ENCODE measurements at places on chromosomes 3 and 15.

- no peak for DNase-seq
Observed at GRCh38 chr3:46395766-46396530, 10.9 kb downstream of the CCR5AS start.

DNA sequence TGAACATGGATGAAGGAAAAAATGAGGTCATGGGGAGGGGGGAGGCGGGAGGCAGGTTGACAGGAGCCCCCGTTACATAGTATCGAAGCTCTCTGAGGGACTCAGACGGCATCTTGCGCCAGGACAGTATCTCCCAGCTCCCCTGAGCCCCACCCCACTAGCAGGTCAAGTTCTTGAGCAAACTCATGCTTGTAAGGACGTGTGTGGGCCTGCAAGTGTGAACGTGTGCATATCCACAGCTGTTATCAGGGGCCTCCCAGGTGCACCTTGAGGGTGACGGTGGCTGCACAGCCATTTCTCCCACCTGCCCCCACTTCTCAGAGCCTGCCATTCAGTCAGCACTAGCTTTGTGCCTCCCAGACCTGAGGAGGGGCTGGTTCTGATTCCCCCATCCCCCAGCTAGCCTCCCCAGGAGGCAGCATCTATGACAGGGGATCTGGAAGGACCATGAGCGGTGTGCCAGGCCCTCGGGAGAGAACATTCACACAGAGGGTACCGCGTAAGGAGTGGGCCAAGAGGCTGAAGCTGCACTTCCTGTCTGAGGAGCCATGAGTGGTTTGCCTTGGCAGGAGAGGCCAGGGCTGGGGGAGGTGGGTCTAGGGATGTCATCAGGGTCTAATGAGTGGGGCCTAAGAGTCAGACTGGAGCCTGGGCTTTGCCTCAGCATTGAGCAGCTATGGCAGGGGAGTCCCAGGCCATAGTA is 2.9 kb downstream of the SEMA3F start:
- DNase-seq, result no peak

DNA sequence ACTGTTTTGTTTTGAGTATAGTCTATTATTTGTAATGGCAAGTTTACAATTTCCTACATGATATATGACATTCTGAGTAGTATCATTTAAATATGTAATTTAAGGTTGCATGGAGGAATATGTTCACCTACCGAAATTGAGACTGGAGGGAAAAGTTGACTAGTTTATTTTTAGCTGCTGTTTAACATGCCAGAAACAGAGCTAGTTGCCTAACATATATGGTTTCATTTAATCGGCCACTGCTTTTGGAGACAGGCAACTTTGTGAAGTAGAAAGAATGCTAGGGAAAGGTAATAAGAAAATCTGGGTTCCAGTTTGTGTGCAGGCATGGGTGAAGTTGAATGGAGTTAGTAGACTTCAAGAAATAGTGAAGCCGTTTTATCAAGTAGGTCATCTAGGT is 342.1 kb upstream of the CBLB start:
- DNase-seq, result no peak

DNA sequence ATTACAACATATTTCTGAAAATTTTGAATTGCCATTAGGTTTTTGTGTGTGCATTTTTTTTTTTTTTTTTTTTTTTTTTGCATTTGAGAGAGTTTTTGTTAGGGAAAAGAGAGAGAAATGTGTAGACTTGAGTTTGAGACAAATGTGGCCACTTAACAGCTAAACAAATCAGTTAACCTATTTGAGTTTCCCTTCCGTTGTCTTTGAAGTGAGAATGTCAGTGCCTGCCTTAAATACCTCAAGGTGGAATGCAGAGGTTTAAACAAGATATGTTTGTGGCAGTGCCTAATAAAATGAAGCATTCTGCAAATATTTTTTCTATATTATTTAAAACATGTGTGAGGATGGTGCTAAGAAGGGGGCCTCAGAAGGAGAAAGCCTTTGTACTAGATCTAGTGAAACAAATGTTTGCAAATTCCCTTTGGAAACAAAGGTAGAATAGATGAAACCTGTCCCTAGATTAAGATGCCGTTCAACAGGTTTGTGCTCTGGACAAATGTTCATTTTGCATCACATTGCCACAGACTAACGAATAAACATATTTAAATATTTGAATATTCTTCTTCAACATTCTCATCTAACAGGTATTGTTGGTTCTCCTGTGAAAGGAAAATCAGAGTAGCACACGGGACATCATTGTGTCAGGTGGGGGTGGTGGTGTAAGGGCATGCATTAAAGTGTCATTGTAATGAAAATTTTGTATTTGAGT is 80.7 kb downstream of the SATB1 start:
- no peak for DNase-seq

- DNase-seq, result no peak
Observed at GRCh38 chr3:194866236-194866635, 180.6 kb downstream of the FAM43A start.

GRCh38 chr3:149317072-149317471 is 16.4 kb downstream of the TM4SF18 start:
- DNase-seq, result no peak

GRCh38 chr3:195700319-195700718 is 20.5 kb upstream of the MUC20 start:
- DNase-seq, result no peak

Measured in GM06990 (cell line).